ENCODE measurements at places on chromosomes 1 and 21.

DNA sequence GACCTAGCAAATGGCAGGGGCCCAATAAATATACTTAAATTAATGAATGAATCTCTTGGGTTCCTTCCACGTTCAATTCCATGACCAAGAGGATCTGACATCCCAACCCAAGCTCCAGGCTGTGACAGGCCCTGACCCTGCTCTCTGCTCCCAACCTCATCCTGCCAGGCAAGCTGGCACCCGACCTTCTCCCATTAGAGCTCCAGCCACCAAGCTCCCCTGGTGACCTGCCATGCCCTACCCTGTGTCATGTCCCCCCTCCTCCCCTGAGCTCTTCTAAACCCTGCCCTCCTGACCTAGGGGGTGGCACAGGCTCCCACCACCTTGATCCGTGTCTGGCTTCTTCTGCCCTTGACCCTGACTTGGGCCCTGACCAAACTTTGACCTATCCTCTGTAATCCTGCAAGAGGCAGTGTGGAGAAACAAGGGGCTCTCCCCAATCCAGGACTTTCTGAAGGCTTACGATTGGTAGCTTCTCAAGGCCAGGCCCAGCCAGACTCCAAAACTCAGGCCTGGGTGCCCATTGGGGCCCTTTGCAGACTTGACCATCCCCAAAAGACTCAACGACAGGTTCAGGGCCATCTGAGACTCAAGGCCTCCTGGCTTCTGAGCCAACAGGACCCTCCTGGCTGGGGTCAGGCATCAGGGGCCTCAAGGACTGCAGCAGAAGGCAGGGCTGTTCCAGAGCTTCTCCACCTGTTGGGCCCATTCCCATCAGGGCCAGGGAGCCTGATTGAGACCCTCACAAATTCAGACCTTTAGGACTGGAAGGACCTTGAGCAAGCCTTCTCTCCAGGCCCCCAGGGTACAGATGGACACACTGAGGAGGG lies 249.0 kb downstream of the PTPRU start:
- no peak for DNase-seq

GRCh38 chr1:32309960-32310359 lies 18.1 kb downstream of the HDAC1 start:
- DNase-seq: no peak

GRCh38 chr1:91273875-91274274 lies 130.8 kb downstream of the HFM1 start:
- no peak for DNase-seq

GRCh38 chr1:47621977-47622376 lies 184.1 kb downstream of the FOXD2 start:
- DNase-seq: no peak

DNA sequence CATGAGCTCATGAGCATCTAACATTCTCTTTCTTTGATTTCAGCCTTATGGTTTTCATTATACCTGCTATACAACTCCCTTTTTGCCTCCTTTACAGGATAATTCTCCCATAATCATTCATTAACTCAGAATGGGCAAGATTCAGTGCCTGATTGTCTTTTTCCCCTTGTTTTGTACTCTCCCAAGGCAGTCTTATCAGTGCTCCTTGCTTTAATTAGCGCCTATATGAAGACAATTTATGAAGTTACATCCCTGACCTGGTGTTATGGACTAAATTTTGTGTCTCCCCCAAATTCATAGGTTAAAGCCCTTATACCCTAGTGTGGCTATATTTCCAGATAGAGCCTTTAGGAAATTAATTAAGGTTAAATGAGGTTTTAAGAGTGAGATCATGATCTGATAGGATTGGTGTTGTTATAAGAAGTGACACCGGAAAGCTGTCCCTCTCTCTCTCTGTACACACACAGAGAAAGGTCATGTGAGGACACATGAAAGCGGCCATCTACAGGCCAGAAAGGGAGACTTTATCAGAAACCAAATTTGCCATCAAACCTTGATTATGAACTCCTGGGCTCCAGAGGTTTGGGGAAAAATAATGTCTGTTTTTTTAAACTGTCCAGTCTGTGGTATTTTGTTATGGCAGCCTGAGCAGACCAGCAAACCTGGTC lies 185.8 kb upstream of the CHODL start:
- no peak for DNase-seq

GRCh38 chr1:117026361-117026760 lies 24.8 kb downstream of the CD101 start:
- DNase-seq: no peak

- no peak for DNase-seq
Observed at GRCh38 chr1:45686015-45686287, 382 bp downstream of the GPBP1L1 start.

DNA sequence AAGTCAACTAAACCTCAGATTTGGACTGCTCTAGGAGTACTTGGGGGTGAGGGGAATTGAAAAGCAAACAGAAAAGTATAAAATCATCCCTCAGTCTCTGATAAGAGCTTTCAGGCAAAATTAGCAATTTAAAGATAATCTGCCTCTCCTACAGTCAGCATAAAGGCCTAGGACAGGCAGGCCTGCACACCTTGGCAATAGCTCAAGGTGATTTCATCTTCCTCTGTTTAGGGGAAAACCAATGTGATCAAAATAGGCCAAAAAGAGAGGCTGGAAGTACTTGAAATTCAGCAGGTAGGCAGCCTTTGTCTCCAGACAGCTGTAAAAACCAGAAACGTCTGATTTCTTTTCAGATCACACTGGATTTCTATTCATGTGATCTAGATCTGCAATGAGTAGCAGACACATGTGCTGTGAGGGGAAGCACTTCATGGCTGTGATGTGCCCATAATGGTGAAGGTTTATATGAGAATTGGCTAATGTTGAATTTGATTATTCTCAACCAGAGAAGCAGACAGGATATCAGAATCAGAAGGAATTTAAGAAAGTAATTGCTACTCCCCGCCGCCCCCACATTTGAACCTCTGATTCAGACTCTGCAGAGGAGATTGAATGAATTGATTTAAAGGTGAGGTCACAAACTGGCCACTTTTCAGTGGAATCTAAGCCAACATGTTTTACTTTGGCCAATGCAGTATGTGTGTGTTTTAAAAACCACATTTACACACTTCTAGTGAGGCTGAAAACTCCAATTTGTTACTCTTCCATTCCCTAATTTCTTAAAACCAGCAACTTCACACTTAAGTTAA lies 45.8 kb upstream of the DNASE2B start:
- no peak for DNase-seq

DNA sequence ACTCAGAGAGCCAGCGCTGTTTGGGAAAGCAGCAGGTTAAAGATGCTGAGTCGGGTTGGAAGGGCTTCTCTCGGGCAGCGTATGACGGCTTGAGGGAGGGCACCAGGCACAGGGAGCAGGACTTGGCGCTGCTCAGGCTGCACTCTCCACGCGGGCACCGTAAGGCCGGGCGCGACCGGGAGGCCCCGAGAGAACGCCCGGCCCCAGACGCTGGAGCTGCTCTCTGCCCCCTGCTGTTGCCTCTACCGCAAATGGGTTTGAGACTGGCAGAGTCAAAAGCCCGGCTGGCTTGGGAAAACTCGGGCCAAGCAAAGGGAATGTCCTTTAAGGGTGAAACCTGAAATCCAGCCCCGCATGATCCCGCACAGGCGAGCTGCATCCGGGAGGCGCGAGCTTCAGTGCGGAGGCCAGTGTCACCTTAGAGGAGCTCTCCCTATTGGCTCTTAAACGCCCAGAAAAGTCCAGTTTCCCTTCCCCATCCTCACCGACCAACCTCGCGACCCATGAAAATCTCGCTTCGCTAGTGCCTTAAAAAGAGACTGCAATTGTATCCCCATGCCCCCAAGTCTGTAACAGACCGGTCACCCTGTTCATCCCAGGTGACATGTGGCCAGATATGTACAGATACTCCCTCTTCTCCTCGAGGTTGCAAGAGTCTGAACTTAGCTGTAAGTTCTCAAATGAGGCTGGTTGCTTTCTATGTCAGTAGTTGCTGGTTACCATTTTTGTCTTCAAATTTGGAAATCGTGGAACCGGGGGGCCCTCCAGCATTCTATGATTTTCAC lies 1.1 kb downstream of the PRRX1 start:
- DNase-seq: no peak

DNA sequence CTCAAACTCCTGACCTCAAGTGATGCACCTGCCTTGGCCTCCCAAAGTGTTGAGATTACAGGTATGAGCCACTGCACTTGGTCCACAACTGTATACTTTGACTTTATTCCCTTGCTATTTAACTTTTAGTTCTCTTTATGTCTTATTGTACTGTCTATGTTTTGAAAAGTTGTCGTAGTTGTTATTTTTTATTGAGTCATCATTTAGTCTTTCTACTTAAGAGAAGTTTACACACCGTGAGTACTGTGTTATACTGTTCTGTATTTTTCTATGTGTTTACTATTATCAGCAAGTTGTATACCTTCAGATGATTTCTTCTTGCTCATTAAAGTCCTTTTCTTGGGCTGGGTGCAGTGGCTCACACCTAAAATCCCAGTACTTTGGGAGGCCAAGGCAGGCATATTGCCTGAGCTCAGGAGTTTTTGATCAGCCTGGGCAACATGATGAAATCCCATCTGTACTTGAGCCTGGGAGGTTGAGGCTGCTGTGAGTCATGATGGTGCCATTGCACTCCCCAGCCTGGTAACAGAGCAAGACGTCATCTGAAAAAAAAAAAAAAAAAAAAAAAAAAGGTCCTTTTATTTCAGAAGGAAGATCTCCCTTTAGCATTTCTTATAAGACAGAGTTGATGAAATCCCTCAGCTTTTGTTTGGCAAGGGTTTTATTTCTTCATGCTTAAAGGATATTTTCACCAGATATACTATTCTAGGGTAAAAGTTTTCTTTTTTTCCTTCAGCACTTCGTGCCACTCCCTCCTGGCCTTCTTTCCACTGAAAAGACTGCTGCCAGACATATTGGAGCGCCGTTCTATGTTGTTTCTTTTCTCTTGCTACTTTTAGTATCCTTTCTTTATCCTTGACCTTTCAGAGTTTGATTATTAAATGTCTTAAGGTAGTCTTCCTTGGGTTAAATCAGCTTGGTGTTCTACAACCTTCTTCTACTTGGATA lies 47.6 kb downstream of the TNFSF18 start:
- DNase-seq: no peak

GRCh38 chr1:21594935-21595897 lies 73.9 kb downstream of the RAP1GAP start:
- peak; percentile 62 for DNase-seq

- DNase-seq: no peak
Observed at GRCh38 chr21:38556390-38556789, 58.1 kb upstream of the ERG start.

- no peak for DNase-seq
Observed at GRCh38 chr1:159040206-159040605, 30.5 kb downstream of the IFI16 start.

GRCh38 chr1:116574581-116575291 lies 3.9 kb upstream of the CD58 start:
- peak; percentile 55 for DNase-seq

DNA sequence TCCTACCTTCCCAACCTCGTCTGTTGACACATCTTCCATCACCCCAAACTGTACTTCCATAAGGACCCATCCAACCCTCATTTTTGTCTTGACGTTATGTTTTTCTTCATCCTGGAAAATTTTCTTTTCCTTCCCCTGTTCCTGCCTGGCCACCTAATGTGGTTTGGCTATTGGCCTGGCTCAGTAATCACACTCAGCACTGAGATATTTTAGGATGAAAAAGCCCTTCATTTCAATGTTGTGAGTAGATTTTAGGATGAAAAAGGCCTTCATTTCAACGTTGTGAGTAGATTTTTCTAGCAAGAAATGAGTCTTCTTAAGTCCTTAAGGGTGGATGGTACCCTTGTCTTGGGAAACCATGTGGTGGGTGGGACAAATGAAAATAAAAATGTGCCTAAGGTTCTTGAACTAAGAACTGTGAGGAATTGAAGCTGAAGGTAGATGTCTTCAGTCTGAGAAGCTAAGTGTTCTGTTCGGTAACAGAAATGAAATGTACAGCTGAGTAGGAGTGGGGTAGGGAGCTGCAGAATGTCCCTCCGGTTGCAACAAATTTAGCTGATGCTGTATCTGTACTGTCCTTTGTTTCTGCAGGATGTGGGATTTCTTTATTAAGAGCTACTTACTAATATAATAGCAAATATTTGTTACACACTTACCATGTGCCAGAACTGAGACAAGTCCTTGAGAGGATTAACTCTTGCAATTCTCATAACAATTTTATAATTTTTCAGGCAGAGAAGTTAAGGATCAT lies 36.1 kb downstream of the DNTTIP2 start:
- DNase-seq: no peak

DNA sequence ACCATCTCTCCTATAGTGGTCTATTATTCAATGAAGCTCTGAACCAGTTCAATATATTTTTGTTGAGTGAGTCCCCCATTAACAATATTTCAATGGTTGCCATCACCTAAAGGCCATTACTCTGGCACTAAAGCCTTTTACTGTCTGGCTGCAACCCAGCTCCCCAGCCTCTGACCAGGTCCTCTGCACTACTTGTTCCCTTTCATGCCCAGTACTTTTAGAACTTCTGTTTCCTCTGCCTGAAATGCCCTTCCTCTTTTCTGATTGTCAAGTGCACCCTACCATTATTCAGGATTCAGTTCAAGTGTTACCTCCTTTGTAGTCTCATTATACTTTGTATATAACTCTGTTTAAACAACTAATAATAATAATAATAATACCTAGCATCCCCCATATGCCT lies 30.4 kb upstream of the ZFYVE9 start:
- DNase-seq: no peak

DNA sequence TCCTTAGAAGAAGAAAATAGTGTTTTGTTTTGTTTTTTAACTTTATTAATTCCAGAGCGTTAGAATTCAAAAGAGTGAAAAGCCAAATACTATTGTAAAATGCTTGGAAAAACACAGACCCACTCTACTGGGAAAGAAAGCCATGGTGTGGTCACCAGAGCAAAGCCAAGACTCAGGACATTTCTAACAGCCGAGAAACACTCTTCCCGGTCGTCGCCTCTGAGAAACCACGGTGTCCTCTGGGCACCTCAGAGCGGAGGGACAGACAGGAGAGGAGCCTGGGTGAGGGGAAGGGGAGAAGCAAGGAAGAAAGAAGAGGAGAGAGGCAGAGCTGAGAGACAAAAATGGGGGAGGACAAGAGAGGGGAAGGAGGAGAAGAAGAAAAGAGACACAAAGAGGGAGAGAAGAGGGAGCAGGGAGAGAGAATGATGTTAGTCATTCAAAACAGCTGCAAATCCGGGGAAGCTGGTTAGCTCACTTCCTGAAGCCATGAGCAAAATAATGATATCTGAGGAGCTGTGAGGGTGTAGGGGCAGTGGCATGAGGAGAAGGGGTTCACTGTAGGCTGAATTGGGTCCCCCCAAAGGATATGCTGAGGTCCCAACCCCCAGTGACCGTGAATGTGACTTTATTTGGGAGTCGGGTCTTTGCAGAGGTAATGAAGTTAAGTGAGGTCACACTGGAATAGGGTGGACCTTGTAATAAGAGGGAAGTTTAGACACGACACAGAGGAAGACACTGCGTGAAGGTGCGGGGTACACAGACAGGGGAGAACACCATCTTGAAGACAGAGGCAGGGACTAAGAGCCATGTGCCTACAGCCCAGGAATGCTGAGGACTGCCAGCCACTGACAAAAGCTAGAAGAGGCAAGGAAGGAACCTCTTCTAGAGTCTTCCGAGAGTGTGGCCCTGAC lies 58.2 kb upstream of the DMRTB1 start:
- DNase-seq: no peak

DNA sequence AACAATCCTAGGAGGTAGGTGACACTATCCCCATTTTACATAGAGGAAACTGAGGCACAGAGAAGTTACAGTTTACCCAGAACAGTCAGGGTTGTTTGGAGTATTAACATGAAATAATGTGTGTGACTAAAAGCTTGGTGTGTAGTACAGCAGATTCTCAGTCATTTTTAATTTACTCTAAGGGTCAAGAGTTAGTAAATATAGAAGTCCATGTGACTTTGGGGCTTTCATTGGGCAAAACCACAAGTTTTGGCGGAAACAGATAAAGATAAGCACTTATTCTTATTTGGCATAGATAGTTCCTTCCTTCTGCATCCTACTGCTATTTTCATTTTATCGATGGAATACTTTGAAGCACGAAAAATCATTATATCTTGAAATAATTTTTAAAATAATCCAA lies 128.5 kb downstream of the DNM3 start:
- DNase-seq: no peak

All from GM19239 (cell line).